AG04450 (cell line): ENCODE measurements at places on chromosomes 2 and 18. TPM values are rescaled to one million over a fixed set of nuclear protein-coding genes. Genes with fewer than 3 reads are reported as not detected.

SERPINB2 gene
- 5.3 and 6.9 TPM in 2 replicates for polyA plus RNA-seq

GAREM2 gene
- polyA plus RNA-seq = 2.8 and 3.1 TPM in 2 replicates

ANKRD53 gene
- 0.72 and 1.1 TPM in 2 replicates for polyA plus RNA-seq

FAM237A gene
- not detected in 2 replicates for polyA plus RNA-seq

RNF152 gene
- polyA plus RNA-seq = 5.0 and 7.4 TPM in 2 replicates
